ENCODE measurements at places on chromosomes 1 and 21. TPM values are rescaled to one million over a fixed set of nuclear protein-coding genes. Genes with fewer than 3 reads are reported as not detected.

The LIN28A gene
- not detected for total RNA-seq

DNA sequence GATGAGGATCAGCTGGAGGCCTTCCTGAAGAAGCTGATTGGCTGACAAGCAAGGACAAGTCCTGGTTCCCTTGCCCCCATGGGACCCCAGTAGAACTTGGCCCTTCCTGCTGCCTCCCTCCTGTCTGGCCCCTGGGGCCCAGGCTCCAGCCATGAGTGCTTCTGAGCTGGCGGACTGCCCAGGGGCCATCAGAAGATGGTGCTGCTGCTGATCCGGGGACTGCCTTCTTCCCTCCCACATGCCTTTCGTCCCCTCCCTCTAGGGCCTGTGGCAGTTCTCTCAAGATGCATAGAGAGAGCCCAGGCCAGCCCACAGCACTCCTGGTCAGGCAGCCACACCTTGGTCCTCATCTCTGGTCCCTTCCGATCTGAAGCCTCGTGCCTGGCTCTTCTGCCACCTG is 57.9 kb upstream of the PRKACB start:
- H3K27me3 ChIP-seq, result no peaks in the 10 kb centered on the region
- no peak overlapping the region for H3K4me3 ChIP-seq
- no peak overlapping the region for H3K27ac ChIP-seq
- H3K36me3 ChIP-seq, result no peaks in the 10 kb centered on the region

The OR10X1 gene
- total RNA-seq, result not detected

The ASCL5 gene
- total RNA-seq, result not detected

GRCh38 chr1:229344937-229345684 is 2.3 kb upstream of the CCSAP start:
- peaks cover 4% of the 10 kb centered on the region for H3K4me1 ChIP-seq
- H3K36me3 ChIP-seq, result no peaks in the 10 kb centered on the region
- H3K4me3 ChIP-seq, result no peak overlapping the region
- no peak overlapping the region for H3K27ac ChIP-seq

DNA sequence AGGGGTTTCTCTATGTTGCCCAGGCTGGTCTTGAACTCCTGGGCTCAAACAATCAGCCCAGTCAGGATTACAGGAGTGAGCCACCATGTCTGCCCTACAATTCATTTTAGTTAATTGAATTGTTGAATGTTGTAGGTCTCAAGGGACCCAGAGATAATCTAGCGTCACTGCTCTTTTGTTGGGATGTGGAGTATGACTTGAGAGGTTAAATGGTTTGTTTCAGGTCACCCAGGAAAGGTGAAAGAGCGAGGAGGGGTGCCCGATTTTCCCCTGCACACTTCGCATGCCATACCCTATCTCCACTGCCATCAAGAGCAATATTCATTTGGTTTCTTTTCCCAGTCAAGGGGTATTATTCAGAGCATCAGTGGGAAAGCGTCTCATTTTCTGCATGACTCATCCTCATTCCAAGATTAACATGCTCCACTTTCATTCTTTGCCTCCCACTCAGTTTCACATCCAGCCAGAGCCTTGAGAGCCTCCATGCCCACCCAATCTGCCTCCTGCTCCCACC is 13.1 kb upstream of the SLC30A1 start:
- no peak for DNase-seq
- H3K27ac ChIP-seq, result peak overlapping the region; percentile 4
- H3K4me1 ChIP-seq, result peaks cover 36% of the 10 kb centered on the region
- H3K4me3 ChIP-seq, result no peak overlapping the region

The TTC13 gene
- 66.1 TPM for total RNA-seq

The LENEP gene
- not detected for total RNA-seq
